ENCODE measurements at places on chromosomes 5 and 9. TPM values are rescaled to one million over a fixed set of nuclear protein-coding genes. Genes with fewer than 3 reads are reported as not detected.

GRCh38 chr9:127746959-127747569 lies 12.0 kb upstream of the TOR2A start:
- no peak for DNase-seq
- H3K4me1 ChIP-seq: peaks cover 7% of the 10 kb centered on the region
- no peak overlapping the region for H3K4me3 ChIP-seq
- H3K27ac ChIP-seq: no peak overlapping the region

DNA sequence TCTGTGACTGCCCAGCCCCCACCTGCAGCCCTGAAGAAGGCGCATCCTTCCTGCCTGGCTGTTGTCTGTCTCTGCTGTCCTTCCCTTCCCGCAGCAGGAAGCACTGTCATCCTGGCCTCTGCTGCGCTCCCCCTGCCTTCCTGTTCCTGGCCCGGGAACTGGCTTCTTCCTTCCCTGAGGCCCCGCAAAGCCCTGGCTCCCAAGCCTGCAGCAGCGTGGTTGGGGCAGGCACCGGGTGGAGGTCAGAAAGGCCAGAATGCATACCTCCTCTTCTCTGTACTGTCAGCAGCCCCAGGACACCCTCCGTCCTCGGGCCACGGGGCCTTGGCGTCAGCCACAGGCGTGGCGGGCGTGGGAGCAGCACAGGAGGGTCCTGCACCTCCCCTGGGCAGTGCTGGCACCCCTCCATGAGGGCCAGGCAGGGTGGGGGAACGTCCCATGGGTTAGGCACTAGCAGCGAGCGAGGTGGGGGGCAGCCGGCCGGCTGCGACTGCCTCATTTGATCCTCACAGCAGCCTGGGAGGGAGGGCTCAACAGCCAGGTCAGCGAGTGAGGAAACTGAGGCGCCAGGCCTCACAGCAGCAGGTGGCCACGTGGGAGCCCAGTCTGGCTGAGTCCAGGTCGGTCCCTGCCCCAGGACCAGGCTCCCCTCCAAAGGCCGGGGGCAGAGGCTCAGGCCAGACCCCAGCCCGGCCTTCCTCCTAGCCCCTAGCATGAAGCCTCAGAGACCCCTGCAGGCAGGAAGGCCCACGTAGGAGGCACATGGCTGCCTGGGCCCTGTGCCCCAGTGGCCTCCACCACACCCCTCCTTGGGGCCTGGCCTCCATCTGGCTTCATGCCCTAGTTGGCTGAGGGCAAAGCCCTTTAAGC lies 9.4 kb downstream of the FLT4 start:
- no peaks in the 10 kb centered on the region for H3K36me3 ChIP-seq
- H3K4me1 ChIP-seq: no peaks in the 10 kb centered on the region
- DNase-seq: no peak
- H3K27me3 ChIP-seq: no peaks in the 10 kb centered on the region
- no peak overlapping the region for H3K4me3 ChIP-seq
- no peak overlapping the region for H3K27ac ChIP-seq

DNA sequence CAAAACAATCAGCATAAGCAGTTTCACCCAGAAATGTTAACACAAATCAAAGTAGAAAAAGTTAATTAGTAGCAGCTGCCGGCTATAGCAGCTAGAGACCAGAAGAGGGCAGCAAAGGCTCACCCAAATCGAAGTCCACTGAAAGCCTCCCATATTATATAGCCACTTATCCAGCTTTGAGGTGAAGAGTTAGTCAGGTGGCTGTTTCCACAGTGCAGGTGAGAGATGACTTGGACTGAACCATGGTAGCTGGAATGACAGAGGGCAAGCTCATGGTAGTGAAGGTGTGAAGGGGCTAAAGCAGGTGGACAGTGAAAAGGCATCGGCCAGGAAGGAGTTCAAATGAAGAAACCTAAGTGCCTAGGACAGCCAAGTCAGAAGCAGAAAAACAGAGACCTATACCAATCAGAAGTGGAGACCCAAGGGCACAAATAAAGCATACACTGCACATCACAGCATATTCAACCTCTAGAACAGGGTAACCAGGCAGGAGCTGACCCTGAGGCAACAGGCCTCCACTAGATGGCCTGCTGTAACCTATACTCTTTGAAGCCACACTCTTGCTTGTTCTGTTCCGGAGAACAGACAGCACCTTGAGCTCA lies 7.2 kb upstream of the RNF38 start:
- DNase-seq: peak; percentile 50
- H3K27me3 ChIP-seq: no peaks in the 10 kb centered on the region
- no peaks in the 10 kb centered on the region for H3K36me3 ChIP-seq
- no peaks in the 10 kb centered on the region for H3K4me1 ChIP-seq
- H3K4me3 ChIP-seq: no peak overlapping the region
- H3K27ac ChIP-seq: no peak overlapping the region

- no peaks in the 10 kb centered on the region for H3K36me3 ChIP-seq
- DNase-seq: no peak
- H3K27me3 ChIP-seq: no peaks in the 10 kb centered on the region
- H3K4me1 ChIP-seq: no peaks in the 10 kb centered on the region
- no peak overlapping the region for H3K27ac ChIP-seq
- no peak overlapping the region for H3K4me3 ChIP-seq
Measured at GRCh38 chr5:1874348-1874747, 8.4 kb downstream of the IRX4 start.

DNA sequence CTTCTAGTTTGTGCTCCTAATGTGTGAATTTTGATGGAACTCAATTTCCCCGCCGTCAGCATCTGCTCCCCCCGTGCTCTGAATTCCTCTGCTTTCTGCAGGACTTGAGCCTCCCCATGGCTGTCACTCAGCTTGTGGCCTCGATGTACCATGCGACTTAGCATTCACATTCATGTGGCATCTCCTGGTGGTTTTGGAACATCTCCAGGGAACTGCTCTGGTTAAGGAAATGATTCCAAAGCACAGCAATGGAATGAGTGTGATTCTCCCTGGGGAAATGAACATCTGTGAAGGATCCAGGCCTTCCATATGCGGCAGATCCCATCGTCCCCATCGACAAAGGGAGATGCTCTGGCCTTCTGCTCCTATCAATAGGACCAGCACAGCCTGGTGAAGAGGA lies 119.0 kb downstream of the ENTREP1 start:
- no peaks in the 10 kb centered on the region for H3K36me3 ChIP-seq
- DNase-seq: no peak
- no peak overlapping the region for H3K4me3 ChIP-seq
- no peaks in the 10 kb centered on the region for H3K4me1 ChIP-seq

DNA sequence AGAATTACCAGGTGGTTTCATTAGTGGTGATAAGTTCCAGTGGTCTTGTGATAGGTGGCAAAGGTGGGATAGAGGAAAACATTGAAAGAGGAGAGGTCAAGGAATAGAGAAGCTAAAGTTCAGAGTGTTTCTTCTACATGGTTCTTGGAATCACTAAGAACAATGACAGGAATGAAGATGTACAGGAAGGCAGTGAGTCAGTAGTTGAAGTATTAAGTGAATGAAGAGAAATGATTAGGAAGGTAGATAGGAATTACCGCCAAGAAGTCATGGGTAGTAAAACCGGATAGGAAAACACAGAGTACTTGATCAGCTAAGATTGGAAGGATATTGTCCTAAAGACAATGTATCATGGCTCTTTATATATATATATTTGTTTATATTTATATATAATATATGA lies 37.9 kb upstream of the RASA1 start:
- no peak overlapping the region for H3K27ac ChIP-seq
- H3K4me3 ChIP-seq: no peak overlapping the region
- DNase-seq: no peak
- no peaks in the 10 kb centered on the region for H3K4me1 ChIP-seq
- no peaks in the 10 kb centered on the region for H3K27me3 ChIP-seq
- no peaks in the 10 kb centered on the region for H3K36me3 ChIP-seq

DNA sequence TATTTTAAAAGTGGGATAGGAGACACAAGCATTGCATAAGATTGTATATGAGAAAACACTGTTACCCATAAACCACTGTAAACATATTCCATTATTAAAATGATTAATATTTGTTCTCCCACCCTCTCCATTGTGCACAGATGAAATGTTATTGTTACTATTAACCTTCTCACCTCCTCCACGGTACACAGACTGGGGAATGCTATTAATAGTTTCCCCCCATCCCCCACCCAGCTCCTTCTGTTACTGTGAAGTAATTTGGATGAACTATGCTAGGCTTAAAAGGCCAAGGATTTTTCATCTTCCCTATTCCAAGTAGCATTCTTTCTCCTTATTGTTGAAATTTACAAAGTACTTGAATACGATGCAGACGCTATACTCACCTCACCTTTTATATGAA lies 91.4 kb downstream of the JAKMIP2 start:
- no peak overlapping the region for H3K27ac ChIP-seq
- H3K36me3 ChIP-seq: no peaks in the 10 kb centered on the region
- peaks cover 6% of the 10 kb centered on the region for H3K27me3 ChIP-seq
- DNase-seq: no peak
- no peak overlapping the region for H3K4me3 ChIP-seq

LCN1 gene
- total RNA-seq: not detected

GRCh38 chr5:79474367-79475151 lies 39.4 kb downstream of the HOMER1 start:
- no peak for DNase-seq
- no peak overlapping the region for H3K27ac ChIP-seq
- no peaks in the 10 kb centered on the region for H3K27me3 ChIP-seq
- H3K4me1 ChIP-seq: no peaks in the 10 kb centered on the region

DNA sequence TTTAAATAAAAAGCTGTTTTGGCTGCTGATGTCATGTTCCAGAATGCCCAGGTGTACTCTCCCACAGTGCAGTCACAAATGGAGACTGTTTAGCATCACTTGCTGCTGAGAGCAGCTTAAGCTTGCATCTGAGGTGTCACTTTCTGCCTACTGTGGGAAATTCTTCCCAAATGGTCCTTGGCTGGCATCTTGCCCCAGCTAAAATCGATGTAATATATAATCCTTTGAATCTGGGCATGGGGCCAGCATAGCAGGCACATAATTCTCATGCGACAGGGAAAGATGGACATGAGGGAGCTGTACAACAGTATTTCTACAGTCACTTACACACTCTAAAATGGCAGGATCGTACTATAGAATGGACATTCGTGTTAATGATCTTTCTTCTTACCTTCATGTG lies 144.3 kb downstream of the MACIR start:
- H3K27ac ChIP-seq: no peak overlapping the region
- no peaks in the 10 kb centered on the region for H3K36me3 ChIP-seq
- DNase-seq: no peak
- no peaks in the 10 kb centered on the region for H3K4me1 ChIP-seq
- H3K27me3 ChIP-seq: no peaks in the 10 kb centered on the region

GRCh38 chr5:24364711-24365110 lies 280.1 kb downstream of the CDH10 start:
- H3K27me3 ChIP-seq: no peaks in the 10 kb centered on the region
- H3K4me3 ChIP-seq: no peak overlapping the region
- no peak overlapping the region for H3K27ac ChIP-seq
- DNase-seq: no peak

GRCh38 chr9:14062586-14063221 lies 251.2 kb downstream of the NFIB start:
- H3K36me3 ChIP-seq: no peaks in the 10 kb centered on the region
- no peaks in the 10 kb centered on the region for H3K4me1 ChIP-seq
- no peak overlapping the region for H3K27ac ChIP-seq
- H3K27me3 ChIP-seq: no peaks in the 10 kb centered on the region
- DNase-seq: no peak

PCDHB11 gene
- total RNA-seq: 0.07 TPM

DNA sequence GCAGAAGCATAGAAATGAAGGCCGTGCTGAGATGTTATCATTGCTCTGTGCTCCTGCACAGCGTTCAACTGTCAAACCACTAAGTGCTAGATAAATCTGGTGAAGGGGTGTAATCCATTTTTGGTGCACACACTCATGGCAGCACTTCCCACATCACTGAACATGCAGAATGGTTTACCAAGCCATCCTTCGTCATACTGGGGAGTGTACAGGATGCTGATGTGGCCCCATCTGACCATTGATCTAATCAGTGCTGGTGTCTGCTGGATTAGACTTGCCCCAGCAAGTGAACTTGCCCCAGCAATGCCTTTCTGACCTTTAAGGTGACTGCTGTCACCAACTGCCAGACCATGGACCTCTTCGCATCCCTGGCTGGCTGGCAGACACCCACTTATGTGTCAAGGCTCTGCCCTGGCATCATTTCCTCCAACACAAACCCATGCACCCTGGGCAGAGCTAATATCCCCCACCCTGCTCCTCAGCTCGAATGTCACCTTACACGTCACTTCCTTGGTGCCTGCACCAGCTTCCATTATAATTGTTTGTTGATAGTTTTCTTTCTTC lies 4.2 kb upstream of the SEMA4D start:
- no peaks in the 10 kb centered on the region for H3K36me3 ChIP-seq
- no peaks in the 10 kb centered on the region for H3K27me3 ChIP-seq
- H3K4me3 ChIP-seq: no peak overlapping the region
- peaks cover 8% of the 10 kb centered on the region for H3K4me1 ChIP-seq
- DNase-seq: no peak

DNA sequence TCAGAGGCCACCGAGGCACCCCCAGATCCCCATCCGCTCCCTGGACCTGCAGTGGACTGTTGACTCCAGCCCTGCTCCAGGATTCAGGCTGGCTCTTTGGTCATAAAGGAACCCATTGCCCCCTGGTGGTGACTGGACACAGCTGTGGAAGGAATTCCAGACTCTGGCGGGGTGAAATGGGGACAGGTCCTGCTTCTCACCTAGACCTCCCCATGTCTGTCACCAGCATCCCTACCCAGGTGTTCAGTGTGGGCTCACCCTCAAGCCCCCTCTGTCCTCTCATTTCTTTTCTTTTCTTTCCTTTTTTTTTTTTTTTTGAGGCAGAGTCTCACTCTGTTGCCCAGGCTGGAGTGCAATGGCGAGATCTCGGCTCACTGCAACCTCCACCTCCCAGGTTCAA lies 25.5 kb upstream of the STXBP1 start:
- no peak for DNase-seq
- peaks cover 24% of the 10 kb centered on the region for H3K4me1 ChIP-seq
- H3K27me3 ChIP-seq: no peaks in the 10 kb centered on the region
- H3K4me3 ChIP-seq: no peak overlapping the region

DNA sequence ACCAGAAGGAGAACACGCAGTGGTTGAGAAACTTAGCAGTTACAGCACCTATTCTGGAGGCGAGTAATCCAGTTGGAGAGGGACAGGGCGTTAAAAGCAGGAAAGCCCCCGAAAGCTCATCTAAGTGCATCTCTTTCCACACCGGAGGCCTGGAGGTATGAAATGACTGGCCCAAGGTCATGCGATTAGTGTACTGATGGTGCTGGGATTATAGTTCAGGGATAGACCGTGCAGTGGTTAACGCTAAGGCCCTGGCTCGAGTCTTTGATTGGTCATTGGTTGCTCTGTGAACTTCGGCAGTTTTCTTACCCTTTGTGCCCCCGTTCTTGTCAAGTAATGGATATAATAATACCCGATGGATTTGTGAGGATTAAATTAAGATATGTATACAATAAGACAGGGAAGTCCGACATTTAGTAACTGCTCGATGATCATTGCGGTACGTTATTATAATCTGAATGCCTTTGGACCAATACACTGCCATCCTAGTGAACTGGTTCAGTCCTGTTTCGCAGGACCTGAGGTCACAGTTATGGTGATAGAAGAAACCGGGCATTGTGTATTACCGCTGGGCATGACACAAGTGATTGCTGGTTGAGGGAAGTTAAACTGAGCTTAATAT lies 960 bp downstream of the CANX start:
- H3K27ac ChIP-seq: peak overlapping the region; percentile 96
- H3K4me3 ChIP-seq: peak overlapping the region; percentile 66
- DNase-seq: no peak
- H3K27me3 ChIP-seq: no peaks in the 10 kb centered on the region

Measured in HCT116 (cell line).